Uterus (tissue), 4 donors: ENCODE measurements at places on chromosomes 2 and 18.

GRCh38 chr18:34495506-34495905 lies 214.6 kb upstream of the DTNA start:
- DNase-seq = no peak

DNA sequence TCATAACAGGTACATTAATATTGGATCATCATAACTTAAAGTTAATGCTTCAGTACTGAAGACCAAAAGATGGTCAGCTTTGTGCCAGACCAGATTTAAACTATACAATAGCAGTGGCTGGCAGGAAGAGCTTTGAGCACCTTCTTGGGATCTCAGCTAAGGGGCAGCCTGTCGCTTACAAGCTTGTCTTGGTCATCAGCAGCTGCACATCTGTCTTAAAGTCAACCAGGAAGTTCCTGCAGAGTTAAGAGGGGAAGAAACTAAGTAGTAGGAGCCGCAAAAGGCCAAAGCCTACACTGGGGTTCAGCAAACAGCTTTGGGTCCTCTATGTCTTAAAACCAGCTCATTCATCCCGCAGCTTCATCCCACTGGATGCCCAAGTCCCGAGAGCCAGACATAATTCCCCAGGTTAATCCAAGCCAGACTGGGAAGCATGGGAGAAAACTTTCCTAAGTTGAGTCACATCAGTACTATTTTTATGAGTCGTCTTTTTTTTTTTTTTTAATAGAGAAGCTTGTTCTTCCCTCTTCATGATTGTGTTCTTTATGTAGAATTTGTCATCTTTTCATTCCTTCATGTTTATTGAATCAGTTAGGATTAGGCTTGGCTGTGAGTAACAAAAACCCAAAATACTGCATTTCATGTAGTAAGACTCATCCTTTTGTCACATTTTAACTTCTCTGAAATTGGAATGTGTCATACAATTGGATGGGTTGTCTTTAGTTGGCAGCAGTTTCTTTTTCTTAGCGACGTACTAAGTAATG lies 59.3 kb downstream of the SERTAD2 start:
- no peak for DNase-seq

- DNase-seq = no peak
Measured at GRCh38 chr18:34632321-34632720, 77.8 kb upstream of the DTNA start.

DNA sequence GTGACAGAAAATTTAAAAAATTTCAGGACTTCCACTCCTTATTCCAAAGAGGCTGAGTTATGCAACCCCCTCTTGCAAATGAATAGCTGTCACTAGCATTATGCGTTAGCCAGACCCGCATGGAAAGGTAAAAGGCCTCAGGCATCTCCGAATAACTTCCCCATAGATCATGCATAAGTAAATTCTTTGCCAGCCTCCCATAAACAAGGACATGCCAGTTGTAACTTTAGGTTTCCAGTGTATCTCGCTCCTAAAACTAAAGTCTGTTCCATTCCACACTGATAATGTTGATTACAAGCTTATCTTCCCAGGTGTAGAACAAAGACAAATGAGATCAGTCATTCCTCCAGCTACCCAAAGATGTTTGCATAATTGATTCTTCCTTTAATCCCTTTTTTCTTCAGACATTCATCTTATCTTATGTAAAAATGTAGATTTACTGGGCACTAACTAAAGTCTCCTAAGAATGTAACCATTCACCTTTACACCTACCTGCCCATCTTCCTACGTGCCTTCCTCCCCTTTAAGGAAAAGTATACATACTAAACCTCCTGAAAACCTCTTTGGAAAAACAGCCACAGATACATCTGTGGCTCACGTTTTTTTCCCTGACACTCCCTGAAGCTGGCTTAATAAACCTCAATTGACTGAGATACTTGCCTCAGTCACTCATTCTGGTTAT lies 13.6 kb upstream of the NFU1 start:
- no peak for DNase-seq

DNA sequence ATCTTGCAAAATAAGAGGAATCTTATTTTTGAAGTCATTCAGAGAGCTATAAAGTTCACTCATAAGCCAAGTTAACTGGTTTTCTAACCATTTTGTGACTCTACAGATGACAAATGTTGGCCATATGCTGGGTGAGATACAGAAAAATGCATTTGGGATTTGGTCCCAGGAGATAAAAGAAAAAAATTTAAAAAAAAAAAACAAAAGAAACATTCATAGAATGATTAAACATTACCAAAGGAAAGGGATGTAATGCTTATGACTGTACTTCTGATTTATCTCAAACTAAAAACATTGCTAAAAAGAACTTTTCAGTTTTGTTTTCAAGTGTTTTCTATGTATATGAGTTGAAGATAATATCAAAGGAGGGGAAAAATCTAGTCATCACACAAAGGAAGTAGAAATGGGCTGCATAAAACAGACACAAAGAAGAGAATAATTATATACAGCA lies 43.1 kb downstream of the PELI1 start:
- no peak for DNase-seq

GRCh38 chr2:76406134-76406855 lies 695.6 kb upstream of the GCFC2 start:
- no peak for DNase-seq

DNA sequence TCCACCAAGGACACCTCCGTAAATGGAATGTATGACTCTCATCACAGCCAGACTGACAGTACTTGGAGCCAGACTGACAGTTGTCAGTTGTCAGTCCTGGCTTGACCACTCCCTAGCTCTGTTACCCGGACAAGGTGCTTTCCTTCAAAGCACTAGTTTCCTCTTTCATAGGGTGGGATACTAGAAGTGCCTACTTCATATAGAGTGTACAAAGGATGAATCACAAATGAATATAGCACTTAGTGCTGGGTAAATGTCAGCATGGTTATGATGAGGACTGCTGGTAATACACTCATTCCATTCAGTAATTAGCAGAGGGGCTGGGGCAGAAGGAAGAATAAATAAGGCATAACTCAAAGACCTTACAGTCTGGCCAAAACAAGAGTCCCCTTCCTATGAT lies 91.4 kb downstream of the ARL4C start:
- no peak for DNase-seq

DNA sequence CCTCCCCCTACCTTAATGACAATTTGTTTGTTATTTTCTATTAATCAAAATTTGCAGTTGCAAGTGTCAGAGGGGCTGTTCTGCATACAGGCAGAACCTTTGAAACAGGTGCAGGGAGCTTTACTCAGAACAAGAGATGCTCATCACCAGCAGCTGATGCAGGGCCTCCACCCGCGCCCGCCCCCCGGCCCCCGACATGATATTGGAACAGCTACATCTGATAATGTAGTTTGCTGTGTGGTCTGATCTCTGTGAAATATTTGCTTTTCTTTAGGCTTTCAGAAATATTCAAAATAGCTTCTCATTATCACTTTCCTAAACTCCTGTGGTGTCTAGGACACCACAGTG lies 130.0 kb downstream of the PRKCE start:
- DNase-seq = no peak

DNA sequence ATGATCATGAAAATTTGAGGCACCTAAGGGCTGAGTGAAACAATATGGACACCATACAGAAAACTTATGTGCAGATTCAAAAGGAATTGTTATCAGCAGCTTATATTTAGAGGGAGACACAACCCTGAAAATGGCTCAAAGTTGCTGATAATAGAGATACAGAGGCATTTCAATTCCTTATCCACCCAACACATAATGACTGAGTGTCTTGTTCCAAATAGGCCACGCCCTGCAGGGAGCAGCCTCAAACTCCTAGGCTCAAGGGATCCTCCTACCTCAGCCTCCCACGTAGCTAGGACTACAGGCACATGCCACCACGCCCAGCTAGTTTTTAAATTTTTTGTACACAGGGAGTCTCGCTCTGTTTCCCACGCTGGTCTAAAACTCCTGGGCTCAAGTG lies 79.0 kb downstream of the LBH start:
- no peak for DNase-seq

DNA sequence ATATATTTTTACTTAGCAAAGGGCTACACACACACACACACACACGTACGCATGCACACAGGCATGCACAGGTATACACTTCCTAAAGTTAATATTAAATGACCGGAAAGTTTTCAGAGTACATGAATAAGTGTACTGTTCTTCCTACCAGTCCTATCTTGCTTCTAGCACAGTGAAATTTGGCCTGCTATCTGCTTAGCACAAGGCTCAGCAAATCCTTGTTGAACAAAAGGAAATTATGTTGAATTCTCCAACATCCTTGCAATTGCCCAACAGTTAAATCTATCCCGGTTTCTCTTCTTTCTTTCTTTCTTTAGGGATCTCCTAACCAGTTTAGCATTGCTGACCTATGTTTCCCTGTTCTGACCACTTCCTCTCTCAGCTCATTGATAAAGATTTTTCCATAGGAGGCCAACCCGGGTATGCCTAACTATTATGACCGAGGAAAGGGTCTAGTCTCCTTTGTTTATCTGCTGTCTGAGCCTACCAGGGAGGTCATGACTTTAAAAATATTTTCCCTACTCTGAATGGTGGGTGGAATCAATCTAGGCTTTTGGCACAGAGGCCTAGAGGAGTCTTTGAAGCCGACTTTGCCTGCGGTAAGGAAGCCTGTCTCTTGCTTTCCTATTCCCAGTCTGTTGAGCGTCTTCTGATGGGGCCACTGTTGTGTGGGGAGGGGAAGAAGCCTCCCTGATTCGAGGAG lies 400.7 kb downstream of the HRH4 start:
- DNase-seq = no peak

GRCh38 chr2:146123256-146123655 lies 1603.3 kb upstream of the ZEB2 start:
- no peak for DNase-seq

DNA sequence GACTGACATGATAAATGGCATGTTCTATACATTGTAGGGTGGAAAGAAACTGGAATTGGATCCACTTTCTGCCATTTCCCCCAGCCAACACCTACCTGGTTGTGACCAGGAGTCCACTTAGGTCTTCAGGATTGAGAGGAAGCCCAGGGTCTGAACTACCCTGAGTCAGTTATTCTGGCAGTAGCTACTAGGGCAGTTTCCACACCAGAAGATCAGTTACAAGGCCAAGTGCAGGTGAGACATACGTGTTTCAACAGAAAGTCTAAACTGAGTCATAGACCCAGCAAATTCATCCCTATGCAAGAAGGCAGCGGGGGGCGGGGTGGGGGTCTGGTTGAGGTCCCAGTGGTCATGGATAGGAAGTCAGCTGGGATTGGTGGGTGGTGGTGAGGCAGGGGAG lies 21.9 kb downstream of the ANTXR1 start:
- no peak for DNase-seq

- DNase-seq = no peak
Measured at GRCh38 chr2:106089611-106090010, 104.5 kb downstream of the UXS1 start.

DNA sequence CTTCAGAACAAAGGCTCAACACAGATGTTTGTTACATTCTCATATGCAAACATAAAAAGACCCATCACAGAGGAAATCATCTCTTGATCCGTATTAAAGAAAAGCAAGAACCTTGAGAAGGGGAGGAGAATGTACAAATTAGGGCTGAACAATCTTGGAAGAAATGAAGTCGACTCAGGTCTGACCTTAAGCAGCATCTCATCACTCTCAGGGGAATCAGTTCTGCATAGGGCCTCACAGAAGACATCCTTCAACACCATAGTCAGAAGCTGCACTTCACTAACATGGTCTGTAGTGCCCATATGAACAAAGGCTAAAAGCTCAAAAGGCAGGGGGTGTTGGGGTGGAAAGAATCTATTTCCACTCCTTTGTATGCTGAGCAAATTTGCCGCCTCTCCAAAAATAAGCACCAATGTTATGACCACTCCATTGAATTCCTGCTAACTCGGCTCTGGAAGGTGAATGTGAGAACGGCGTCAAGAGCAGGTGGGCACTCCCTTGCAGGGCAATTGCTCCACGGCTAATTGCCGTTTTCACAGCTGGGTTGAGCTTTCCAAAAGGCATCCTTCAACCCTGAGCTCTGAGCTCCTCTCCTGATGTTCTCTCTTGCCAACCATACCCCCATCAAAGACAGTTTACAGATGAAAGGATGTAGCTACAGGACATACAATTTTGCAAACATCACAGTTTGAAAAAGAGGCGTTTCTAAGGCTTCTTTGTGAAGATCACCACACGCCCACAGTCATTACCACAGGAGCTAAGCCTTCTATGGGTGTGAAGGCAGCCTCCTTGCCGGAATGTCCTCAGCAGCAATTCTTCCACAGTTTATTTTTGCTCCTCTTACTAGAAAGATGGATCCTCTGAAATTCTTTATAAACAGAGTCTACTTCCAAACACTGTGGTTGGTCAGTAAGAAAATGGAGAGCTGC lies 10.0 kb downstream of the KLF7 start:
- no peak for DNase-seq

DNA sequence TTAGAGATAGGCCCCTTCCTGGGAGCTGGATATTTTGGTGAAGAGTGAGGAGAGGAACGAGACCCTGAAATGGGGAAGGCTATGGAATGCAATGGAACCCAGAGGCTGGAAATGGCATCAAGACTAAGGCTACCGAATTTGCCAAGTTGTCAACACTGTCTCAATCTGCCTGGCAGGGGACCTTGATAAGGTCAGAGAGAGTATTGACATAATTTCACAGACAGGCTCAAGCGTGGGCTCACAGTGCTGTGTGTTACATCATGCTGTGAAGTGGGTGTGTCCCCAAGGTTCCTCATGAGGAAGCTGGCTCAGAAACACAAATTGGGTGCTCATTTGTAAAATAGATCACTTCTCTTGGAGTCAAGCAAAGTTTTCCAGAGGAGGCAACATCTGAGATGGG lies 51.8 kb upstream of the CYRIA start:
- no peak for DNase-seq

DNA sequence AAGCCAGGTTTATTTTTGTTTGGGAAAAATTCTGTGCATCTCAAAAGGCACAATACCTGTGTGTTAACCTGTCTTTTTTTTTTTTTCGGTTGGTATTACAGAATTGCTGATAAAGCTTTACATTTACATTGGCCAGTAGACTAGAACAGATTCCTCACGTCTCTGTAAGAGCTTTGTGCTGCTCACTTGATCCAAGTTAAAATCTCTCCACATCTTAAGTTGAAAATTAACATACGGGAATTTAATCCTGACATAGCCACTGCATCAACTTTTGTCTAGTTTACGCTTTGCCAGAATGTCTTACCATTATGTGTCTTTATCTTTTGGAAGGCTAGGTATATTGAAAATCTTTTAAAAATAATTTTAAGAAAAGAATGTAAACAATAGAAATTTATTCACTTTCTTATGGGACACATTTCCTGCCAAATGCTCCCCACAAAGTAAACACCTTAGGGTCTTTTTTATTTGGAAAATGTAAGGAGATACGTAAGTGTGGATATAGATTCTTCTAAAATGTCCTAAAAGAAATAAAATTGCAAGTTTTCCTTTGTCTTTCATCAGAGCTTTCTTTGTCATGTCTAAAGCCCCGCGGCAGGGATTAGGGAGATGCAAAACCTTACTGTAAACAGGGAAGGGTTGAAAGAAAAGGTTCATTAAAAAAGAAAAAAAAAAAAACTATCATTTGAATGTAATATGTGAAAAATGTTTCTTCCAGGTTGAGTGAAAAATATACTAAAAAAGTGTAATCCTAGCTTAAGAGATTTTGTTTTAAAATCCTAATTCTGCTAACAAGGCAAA lies 912.8 kb downstream of the NRXN1 start:
- DNase-seq = no peak

- no peak for DNase-seq
Measured at GRCh38 chr2:74333175-74333574, 10.0 kb downstream of the SLC4A5 start.

GRCh38 chr2:177283906-177284305 lies 19.4 kb upstream of the NFE2L2 start:
- DNase-seq = no peak
